ENCODE measurements at places on chromosomes 2 and 18.
A peak's percentile ranks its signal among the peaks of the same experiment; 100 is the strongest.

GRCh38 chr18:78309924-78310323, 669.7 kb upstream of the SALL3 start:
- no peak for DNase-seq

DNA sequence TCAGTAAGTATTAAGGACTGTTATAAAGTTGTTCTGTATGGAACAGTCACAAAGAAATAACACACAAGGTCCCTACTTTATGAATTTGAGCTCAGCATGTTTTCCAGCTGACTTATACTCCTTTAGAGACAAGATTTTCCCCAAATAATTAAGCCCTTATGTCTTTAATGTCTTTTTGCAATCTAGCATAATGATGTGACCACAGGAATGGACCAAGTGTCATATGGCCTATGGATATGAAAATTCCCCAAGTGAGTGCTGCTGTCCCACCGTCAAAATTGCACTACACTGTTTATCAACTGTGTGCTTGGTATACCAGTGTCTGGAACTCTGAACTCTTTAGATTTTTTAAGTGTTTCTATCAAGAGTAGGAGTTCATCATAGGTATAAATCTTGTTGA, 369.6 kb downstream of the PID1 start:
- DNase-seq = no peak

- no peak for DNase-seq
Measured at GRCh38 chr2:202040079-202040844, 6.6 kb downstream of the FZD7 start.

- no peak for DNase-seq
Measured at GRCh38 chr2:50221106-50221505, 810.8 kb downstream of the NRXN1 start.

DNA sequence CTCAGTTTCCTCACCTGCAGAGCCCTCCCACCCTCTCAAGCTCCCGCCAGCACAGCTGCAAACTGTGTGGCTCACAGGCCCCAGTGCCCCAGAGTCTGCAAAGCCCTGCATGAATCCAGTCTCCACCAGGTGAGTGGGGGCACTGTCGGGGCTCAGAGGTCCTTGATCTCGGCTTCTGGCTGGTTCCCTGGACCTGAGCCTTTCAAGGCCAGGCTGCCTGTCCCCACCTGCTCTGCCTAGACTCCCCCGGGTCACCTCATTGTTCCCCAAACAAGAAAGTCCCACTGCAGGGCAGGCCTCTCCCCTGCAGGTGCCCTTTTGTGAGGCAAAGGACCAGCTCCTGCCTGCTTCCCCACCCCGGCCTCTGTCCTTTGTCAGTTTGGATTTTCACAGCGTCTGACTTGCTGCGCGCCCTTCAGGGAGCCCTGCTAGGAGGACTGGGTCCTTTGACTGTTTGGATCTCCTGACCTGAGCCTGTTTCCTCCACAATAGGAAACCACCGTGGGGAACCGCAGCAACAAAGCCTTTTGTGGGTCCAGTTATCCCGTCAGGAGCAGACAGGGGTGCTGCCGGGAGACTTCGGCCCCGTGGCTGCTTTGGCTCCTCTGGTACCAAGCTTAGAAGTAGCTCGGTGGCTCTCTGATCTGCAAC, 200.5 kb upstream of the HDAC4 start:
- no peak for DNase-seq

DNA sequence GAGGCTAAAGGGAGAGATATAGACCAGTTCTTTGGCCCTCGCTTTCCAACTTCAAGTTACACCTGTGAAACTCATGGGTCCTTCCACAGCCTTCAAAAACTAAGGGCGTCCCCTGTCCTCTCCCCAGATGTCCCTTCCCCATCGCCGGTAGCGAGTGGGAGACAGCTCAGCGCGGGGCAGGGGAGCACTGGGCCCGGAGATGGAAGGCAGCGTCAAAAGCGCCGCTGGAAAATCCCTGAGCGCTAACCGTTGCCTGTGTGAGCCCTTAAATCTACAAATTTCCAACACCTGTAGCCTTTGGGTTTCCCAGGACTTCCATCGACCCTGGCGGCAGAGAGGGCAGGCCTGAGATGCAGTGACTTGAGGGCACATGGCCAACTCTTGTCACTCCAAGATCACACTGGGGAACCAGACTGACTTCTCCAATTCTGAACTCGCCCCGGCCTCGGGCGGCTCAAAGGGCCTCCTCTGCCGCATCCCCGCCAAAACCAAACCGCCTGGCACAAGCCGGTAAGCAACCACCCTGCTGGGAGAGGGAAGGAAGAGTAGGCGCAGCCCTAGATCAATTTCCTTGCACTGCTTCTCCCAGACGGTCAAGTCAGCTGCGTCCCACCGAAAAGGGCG, 879 bp upstream of the EPAS1 start:
- DNase-seq = no peak

GRCh38 chr2:172790404-172790803, 54.8 kb downstream of the RAPGEF4 start:
- no peak for DNase-seq

GRCh38 chr2:72115110-72116080, 32.3 kb downstream of the CYP26B1 start:
- DNase-seq = no peak

DNA sequence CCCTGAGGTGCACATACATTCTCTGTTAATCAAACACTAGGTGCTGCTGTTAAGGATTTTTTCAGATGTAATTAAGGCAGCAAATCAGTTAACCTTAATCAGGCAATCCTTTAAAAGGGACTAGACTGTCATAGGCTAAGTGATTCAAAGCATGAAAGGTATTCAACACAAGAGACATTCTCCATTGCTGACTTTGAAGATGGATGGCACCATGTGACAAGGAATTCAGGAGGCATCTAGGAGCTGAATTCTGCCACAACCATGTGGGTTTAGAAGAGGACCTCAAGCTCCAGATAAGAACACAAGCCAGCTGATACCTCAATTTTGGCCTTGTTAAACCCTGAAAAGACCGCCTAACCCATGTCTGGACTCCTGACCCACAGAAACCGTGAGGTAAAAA, 84.0 kb downstream of the SMAD2 start:
- no peak for DNase-seq

GRCh38 chr2:119011162-119011909, 69.3 kb downstream of the MARCO start:
- no peak for DNase-seq

DNA sequence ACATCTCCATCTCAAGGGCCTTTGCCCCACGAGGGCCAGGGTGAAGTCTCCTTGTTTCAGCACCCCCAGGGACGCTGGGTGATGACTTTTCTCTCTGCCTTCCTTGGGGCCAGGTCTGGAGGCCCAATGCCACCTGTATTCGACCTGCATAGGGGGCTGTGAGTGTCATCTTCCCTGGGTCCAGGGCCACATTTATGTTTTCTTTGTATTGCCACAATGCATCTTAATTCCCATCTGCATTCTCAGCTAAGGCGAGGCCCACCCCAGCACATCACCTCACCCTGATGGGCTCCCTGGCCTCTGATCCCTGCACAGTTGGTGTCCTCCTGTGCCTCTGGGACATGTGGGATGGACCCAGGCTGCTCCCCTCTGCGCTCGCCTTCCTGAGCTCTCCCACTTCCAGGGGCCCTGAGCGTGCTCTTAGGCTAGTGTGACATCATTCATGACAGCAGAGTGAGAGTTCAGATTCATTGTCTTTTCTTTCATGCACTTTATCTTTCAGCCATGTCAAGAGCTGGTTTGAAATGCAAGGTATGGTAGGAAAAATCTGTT, 122.0 kb upstream of the COPS8 start:
- no peak for DNase-seq

- no peak for DNase-seq
Measured at GRCh38 chr2:111688482-111688881, 195.5 kb downstream of the ANAPC1 start.

- peak; percentile 88 for DNase-seq
Measured at GRCh38 chr2:68387408-68388350, 22.6 kb downstream of the PLEK start.

GRCh38 chr2:197514754-197515153, 1.1 kb upstream of the MOB4 start:
- no peak for DNase-seq

DNA sequence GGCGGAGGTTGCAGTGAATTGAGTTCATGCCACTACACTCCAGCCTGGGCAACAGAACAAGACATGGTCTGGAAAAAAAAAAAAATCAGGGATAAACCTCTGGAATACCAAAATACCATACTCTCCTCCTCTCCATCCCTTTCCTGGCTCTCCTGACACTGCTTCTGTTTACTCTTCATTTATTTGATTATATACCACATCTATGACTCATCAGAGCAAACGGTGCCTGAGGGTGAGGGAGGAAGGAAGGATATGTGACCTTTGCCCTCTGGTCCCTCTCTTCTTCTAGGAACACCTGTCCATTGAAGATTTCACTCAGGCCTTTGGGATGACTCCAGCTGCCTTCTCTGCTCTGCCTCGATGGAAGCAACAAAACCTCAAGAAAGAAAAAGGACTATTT, 30.0 kb downstream of the VIL1 start:
- DNase-seq = no peak

GRCh38 chr2:15826273-15826717, 114.1 kb upstream of the MYCN start:
- no peak for DNase-seq

- no peak for DNase-seq
Measured at GRCh38 chr2:135845997-135846396, 9.0 kb upstream of the LCT start.

DNA sequence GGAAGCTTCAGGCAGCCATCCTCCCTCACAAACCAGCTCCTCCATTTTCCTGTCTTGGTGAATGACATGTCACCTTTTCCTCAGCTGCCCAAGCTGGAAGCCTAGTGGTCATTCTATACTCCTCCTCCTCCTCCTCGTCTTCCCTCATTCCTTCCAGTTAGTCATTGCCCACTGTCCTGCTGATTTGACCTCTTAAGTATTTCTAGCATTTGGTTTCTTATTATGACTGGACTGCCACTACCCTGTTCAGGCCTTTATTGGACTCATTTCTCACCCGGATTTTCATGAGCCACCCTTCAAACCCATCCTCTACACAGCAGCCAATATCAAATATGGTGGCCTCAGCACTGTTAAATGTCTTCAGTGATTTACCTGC, 21.9 kb upstream of the MGAT5 start:
- no peak for DNase-seq

DNA sequence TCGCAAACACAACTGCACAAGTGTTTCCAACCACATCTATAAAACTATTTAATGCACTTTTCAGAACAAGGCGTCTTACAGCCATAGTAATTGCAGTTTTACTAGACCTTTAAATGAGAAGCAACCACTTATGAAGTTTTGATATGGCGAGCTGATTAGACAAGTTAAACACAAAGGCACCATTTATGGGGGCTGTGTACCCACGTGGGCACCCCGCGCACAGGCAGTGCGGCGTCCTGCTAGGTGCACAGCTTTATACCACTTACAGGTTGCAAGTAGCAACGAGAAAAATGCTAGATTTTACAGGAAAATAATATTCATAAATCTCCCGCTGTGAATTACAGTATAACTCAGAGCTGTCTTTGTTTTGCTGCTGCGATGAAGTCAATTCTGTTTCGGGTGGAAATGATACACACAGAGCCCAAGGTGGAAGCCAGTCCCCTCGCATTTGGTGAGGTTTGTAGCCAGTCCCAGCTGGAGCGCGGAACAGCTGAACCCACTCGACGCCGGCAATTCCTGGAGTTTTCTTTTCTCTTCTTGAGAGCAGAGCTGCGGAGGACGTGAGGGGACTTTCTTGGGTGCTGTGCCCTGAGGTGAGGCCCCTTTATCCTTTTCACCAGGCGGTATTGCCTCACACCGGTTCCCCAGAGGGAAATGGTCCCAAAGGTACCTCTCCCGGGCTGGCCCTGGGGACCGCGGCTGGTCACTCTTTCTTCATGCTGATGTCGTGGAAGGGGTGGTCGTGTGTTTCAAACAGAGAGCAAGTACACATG, 76.7 kb downstream of the PTGR3 start:
- no peak for DNase-seq

GRCh38 chr2:165839610-165840009, 45.6 kb upstream of the GALNT3 start:
- DNase-seq = no peak

- no peak for DNase-seq
Measured at GRCh38 chr2:125313806-125314205, 1288.7 kb downstream of the CNTNAP5 start.

DNA sequence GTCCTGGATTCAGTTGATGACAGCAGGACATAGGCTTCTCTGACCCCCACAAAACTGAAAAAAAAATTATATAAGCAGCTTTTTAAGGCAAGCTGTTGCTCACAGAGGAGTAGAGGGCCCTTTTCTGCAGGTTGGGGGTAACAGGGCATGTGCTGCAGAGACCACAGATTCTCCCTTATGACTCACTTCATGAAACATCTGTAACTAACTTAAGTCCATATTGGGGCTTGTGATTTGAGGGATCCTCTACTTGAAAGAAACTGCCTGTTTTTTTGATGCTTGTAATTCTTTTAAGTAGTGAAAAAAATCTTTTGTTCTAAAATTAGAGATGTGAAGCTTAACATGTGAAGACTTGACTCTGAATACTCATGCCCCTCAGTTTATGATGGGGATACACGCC, 33.4 kb downstream of the XRCC5 start:
- no peak for DNase-seq

Data from SIG-M5 (cell line).